ENCODE measurements at places on chromosomes 2 and 18.

DNA sequence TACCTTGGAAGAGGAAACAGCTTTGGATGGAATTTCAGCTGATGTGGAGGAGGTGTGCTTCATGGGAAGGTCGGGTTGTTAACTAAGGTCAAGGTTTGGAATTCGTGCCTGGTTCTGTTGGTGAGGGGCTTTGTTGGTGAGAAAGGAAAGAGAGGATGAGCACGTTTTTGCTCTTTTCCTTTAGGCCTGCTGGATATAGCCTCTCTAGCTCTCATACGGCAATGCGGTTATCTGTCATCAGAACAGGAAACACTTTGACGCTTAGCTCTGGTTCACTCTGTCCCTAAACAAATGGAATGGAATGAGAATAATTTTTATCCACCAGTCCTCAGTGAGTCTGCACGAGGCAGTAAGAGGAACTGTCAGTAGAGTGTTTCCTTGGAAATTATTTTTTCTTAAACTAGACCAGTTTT, 169.7 kb upstream of the NOSTRIN start:
- no peak for DNase-seq

GRCh38 chr18:68121308-68121707, 593.6 kb downstream of the TMX3 start:
- DNase-seq: no peak

DNA sequence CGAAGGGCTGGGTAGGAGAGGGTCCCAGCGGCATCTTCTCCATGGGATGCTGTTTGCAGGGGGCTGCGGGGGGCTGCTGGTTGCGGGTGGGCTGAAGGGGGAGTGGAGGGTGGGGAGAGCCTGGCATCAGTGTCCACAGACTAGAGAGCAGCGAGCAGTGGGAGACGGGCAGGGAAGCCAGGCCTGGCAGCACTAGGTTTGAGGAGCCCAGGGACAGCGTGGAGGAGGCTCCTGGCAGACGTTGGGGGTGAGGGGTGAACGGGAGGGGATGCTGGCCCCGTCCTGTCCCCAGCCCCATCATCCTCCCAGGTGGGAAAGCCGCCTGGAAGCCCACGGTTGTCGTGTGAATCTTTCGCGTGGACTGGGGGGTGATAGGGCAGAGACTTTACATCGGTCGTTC, 48.2 kb upstream of the TFCP2L1 start:
- no peak for DNase-seq

- no peak for DNase-seq
These were observed 52.1 kb downstream of the GTF3C3 start for GRCh38 chr2:196747400-196747799.

DNA sequence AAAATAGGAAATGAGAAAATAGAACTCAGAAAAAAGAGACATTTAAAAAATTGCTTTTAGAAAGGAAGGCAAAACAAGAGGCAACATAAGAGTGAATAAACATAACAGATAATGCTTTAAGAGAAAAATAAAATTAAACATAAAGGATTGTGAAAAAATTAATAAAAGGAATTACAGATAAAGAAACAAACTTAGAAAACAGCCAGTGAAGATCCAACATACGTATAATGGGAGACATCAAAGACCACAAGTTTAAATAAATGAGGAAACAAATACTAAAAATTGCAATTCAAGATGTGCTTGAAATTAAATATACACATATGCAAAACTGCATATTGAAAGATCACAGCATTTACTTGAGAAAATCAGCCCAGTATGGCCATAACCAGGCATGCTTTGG, 448.9 kb downstream of the NBAS start:
- DNase-seq: no peak

GRCh38 chr2:11598228-11598731, 64.4 kb downstream of the GREB1 start:
- DNase-seq: no peak

- no peak for DNase-seq
These were observed 6.5 kb downstream of the DGKD start for GRCh38 chr2:233360771-233361176.

- DNase-seq: no peak
These were observed 9.7 kb upstream of the COPS8 start for GRCh38 chr2:237075749-237076599.

- no peak for DNase-seq
These were observed 205.2 kb downstream of the PRKCE start for GRCh38 chr2:45856391-45857274.

DNA sequence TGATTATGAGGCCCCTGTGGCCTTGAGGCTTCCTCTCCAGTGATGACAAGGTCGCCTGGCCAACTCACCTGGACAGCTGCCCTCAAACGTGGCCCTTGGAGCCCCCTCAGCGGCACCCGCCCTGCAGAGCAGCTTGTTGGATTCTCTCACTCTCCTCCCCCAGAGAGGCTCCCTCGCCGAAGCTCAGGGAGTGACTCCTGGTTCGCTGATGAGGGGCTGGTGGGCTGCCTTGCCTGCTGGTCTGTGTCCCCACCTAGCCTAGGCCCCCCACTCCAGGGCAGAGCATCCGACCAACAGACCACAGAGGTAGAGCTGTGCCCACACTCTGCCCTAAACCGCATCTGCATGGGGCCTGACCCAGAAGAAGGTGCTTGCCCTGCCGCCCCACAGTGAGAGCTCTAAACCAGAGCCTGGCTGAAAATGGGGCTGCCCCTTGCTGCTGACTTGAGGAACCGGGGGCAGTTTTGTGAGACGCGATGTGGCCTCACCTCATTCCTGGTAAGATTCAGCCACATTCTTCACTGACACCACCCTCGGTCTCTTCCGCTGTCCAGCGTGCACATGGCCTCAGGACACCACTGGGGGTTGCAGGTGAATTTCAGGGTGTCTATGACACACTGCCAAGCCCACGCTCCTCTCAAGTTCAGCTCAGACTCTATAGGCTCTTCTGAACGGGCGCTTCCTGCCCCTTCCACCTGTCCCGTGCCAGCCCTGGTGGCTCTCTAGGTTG, 131.6 kb downstream of the CABLES1 start:
- DNase-seq: no peak
